ENCODE measurements at places on chromosomes 11 and 22. TPM values are rescaled to one million over a fixed set of nuclear protein-coding genes. Genes with fewer than 3 reads are reported as not detected.

DNA sequence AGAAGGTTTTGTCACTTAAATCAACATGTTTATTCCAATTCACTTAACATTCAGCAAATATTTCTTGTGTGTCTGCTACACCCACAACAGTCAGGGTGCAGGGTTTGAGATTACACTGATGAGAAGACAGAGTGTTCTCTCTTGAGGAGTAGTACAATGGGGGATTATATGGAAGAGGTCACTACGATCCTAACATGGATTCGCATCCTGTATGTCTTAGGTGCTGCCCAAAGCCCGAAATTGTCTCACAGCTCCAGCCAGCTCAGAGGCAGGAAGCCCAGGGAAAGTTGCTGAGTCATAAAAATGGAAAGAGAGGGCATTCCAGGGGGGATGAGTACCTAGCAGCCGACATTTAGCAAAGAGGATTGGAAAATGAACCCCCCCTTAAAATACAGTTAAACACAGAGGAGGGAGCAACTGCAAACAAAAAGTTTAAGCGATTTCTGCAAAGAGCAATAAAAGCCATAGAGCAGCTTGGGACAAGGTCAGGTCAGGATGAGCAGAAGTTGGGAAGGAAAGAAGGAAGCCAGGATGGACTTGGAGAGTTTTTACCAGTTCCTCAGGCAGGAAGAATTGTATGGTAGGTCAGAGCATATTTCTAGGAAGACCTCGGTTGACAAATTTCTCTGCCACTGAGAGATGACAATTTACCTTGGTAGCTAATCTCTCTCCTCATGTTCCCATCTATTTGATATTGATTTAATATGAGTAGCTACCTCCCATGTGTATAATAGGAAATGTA lies 49.5 kb downstream of the IGLL5 start:
- DNase-seq = no peak

- DNase-seq = peak; percentile 25
Measured at GRCh38 chr11:110093407-110094297, 460 bp downstream of the ZC3H12C start.

DNA sequence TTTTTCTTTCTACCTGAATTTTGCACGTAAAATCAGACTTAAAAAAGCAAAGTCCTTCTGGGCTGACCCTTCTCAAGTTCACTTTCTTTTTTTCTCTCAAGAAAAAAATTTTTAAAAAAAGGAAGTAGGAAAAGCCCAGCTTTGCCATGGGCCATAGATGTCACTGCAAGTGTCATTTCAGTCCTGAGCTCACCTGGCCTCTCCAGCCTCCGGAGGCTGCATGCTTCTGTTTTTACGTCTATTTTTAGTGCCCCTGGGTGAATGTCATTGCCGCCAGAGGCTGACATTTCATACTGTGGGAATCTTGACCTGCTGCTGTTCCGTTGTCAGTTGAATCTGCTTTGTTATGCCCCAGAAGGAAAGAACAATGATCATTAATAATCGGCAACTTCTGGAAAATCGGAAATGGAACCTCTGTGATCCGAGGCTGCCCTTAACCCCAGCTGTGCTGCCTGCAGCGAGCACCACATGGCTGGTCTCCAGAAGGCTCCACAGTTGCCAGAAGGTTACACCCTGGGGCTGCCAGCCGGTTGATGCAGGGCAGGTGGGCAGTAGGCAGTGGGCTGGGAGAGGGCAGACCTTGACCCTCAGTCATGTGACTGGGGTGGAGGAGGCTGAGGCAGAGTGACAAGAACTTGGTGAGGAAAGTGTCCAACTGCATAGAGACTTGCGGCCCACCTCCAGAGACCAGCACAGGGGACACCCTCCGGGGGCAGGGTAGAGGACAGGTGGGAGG lies 16.7 kb upstream of the MYEOV start:
- DNase-seq = no peak

GRCh38 chr11:126115816-126116331 lies 53.2 kb upstream of the CDON start:
- no peak for DNase-seq

- DNase-seq = no peak
Measured at GRCh38 chr22:21100149-21101032, 54.6 kb downstream of the LRRC74B start.

- DNase-seq = no peak
Measured at GRCh38 chr11:102292933-102293332, 24.4 kb upstream of the BIRC3 start.

GRCh38 chr22:33875316-33875715 lies 45.0 kb downstream of the LARGE1 start:
- DNase-seq = no peak

- no peak for DNase-seq
Measured at GRCh38 chr11:104183593-104183992, 19.6 kb upstream of the PDGFD start.

DNA sequence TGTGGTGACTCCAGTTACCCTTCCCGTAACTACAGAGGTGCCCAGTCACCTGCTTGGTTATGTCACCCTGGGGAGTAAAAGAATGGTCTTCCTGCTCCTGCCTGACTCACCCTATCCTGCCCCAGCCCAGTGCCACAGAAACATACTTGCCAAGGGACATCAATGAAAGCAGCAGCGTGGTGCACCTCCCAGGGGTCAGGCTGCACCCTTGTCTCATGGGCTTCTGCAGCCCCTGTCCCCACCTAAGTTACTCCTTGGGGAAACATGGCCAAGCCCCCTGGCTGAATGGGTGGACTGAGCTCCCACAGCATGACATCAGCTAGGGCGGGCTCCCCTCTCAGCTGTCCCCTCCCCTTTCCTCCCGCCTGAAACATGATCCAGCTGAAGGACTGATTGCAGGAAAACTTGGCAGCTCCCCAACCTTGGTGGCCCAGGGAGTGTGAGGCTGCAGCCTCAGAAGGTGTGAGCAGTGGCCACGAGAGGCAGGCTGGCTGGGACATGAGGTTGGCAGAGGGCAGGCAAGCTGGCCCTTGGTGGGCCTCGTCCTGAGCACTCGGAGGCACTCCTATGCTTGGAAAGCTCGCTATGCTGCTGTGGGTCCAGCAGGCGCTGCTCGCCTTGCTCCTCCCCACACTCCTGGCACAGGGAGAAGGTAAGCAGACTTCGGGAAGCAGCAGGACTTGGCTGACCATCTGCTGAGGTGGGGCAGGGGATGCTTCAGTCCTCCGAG lies at the start of gene HTR3A:
Gene HTR3A (plus strand): TSS at position 368 of the 730 bp plus-strand sequence. CDS start 218 bp downstream, at position 586.
- DNase-seq = no peak

GRCh38 chr11:111960916-111961315 lies 23.8 kb downstream of the DIXDC1 start:
- no peak for DNase-seq

DNA sequence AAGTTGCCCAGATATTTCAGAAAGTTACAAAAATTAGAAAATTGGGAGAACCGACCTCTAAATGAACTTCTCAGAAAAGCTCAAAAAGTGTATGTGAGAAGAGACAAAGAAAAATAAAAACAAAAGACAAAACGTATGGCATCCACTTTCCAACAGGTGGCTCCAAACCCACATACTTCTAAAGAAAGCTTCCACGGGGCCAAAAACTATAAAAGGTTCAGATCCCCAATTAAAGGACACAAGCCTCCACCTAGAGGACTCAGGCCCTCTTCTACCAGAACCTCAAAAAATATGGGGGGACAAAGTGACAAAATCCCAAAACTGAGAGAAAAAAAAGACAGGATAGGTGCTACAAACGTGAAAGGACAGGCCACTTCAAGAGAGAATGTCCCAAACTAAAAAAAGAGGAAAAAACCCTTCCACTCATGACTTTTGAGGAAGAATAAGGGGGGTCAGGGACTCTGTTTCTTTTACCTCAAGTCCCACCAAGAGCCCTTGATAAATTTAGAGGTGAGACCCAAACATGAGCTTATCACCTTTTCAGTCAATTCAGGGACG lies 8.8 kb downstream of the SCGB2A1 start:
- DNase-seq = no peak

DNA sequence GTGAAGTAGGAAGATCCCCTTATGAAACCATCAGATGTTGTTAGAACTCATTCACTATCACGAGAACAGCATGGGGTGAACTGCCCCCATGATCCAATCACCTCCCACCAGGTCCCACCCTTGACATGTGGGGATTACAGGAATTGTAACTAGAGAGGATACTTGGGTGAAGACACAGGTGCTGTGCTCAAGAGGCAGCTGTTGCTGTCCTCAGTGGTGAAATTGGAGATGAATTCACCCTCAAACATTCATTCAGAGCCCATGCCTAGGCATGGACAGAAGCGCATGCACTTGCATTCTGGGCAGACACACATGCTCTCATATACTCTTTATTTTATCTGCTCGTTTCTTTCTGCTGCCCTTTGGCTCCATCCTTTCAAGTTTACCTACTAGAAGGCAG lies 385.0 kb downstream of the INSC start:
- no peak for DNase-seq

DNA sequence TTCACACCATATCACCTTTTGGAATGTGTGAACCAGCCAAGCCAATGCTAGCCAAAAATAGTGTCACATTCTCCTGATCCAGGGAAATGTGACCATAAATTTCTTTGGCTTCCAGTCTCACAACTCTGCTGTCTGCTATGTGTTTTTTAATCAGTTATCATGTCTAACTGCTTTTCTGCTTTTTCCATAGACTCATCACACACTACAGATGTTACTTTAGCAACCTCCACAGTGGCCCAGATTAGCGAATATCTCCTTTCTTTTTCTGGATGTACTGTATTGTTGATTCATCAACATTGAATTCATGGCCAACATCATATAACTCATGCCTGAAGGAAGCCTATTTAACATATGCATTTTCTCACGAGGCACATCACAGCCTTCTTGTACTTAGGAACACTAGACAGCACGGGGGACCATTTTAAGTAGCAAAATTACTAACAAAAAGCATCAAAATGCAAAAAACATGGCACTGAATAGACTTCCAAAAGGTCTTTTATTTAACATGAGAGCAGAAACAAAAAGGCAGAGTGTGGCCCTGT lies 73.1 kb upstream of the POU2AF2 start:
- no peak for DNase-seq

- no peak for DNase-seq
Measured at GRCh38 chr11:117924631-117925170, 4.5 kb downstream of the TMPRSS13 start.

GRCh38 chr11:29564486-29564885 lies 452.3 kb downstream of the KCNA4 start:
- no peak for DNase-seq

DNA sequence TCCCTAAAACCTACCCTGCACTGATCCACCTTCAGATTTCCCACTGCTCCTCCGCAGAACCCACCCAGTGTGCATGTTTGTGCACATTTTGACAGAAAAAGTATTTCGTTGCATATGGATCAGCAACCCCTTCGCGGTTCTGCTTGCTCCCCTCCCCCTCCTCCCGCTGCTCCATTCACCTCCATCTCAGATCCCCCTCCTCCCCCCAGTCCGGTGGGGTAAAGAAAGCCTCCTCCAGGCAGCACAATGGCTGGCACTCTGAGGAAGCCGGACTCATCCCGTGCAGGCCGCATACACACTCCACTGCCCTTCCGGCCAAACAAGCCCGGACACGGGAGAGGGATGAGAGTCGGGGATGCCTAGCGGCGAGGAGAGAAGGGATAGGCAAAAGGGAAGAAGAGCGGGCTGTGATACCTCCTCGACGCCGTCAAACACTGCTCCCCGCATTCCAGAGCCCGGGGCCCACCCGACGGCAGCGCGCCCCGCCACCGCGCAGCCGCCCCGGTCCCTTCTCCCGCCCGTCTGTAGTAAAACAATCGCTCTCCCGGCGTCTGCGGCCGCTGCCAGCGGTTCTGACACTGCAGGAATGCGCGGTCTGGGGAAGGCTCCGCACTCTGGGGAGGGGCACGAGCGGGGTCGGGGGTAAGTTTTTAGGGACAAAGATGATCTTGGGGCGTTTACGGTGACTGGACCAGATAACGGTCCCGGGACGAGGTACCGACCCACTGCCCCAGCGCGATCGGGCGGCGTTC lies 915 bp downstream of the FEZ1 start:
- DNase-seq = peak; percentile 18

GRCh38 chr22:41488076-41488475 lies 19.2 kb downstream of the ACO2 start:
- no peak for DNase-seq

Gene ACR
- not detected for total RNA-seq

Gene IFITM10
- 1.2 TPM for total RNA-seq

Gene MB
- total RNA-seq = not detected

GRCh38 chr11:25485315-25485714 lies 846.6 kb upstream of the ANO3 start:
- DNase-seq = no peak

Gene UPB1
- 0.23 TPM for total RNA-seq

DNA sequence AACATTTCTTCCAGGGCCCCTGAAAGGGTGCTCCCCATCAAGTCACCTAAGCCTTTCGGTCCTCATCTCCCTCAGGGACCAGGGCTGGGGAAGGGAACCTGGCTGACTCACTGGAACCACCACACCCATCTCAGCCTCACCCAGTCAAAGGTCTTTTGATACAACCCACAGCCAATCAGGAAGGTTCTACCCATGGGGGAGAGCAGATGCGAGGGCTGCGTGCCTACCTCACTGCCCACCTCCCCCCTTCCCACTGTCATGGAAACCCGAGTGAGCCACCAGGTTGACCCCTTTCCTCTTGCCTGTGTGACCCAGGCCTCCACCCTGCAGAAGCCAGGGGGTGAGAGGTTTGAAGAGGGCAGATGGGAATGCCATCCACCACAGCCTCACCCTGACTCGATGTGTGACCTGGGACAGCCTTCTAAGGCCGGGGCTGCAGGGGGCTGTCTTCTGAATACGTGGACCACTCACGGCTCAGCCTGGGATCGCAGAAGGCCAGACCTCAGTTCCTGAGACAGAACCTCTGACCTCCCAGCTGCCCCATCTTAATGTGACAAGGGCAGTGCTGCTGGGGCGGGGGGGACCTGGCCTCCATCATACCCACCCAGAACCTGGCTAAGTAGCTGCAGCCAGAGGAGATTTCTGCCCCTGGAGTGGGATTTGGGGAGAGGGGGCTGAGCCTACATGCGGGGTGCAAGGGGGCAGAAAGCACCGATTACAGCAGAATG lies 2.7 kb downstream of the MDK start:
- DNase-seq = no peak

Gene PRAME
- total RNA-seq = 0.23 TPM

GRCh38 chr11:58285483-58286040 lies 17.5 kb upstream of the OR10W1 start:
- DNase-seq = no peak

Gene B3GAT1
- total RNA-seq = 0.23 TPM

DNA sequence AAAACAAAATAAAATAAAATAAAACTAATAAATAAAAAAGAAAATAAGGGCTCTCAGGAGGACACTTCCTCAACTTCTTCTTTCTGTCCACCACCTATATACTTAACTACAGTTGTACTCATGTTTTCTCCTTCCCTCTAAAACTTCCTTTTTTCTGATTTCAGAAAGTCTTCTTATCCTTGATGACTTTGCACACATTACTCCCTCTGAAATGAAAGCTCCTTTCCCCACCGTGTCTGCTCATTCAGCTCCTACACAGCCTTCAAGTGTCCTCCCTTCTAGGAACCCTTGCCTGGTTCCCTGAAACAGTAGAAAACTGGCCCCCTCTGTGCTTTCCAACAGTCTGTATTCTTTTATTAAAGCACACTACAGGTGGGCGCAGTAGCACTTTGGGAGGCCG lies 18.3 kb upstream of the DDX17 start:
- DNase-seq = no peak

GRCh38 chr22:40498420-40499208 lies 128.2 kb downstream of the SGSM3 start:
- DNase-seq = no peak

Gene SLC25A18
- total RNA-seq = not detected

- no peak for DNase-seq
Measured at GRCh38 chr11:111792314-111792713, 26.1 kb upstream of the PPP2R1B start.

Measured in activated naive CD4-positive, alpha-beta T cell treated with anti-CD3 and anti-CD28 coated beads, Interleukin-2, amount 50 U/mL, for 72 hours (primary cell).